Caco-2 (cell line): ENCODE measurements at places on chromosomes 2 and 18.

DNA sequence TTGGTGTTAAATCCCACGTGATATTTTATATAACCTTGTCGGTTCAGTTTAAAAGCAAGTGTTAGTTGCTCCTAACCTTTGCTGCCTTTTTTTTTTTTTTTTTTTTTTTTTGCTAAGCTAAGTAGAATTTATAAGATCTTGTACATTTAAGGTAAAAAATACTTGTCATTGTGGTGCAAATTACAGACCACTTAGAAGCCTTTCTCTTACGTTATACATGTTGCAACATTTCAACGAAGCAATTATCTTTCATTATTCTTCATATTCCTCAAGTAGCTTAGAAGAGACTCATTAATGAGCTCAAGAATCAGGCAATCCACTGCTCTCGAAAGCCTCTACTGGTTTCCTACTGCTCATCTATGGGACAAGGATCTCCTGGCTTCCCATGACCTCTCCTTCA, 14.9 kb upstream of the IL1RL2 start:
- no peak overlapping the region for H3K27ac ChIP-seq
- H3K36me3 ChIP-seq: no peaks in the 10 kb centered on the region
- H3K4me3 ChIP-seq: no peak overlapping the region
- H3K4me1 ChIP-seq: no peaks in the 10 kb centered on the region
- H3K27me3 ChIP-seq: no peaks in the 10 kb centered on the region
- DNase-seq: no peak

DNA sequence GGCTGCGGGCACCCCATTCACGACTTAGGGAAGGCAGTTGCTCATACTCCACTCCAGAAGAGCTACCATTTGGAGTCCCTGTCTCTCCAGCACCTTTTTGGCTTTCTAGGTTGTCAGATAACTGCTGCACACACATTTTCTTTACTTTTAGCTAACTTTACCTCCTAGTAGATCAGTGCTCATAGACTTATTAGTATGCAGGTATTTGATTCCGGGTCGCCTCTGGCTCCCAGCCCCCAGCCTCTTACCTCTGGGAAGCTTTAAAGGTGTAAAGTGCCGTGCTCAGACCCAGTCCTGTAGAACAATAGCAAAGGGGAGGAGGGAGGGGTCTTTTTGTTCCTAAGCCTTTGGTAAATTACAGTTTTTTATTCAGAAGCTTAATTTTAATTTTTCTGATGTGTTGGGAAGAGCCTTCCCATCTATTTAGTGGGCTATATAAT, 102.9 kb downstream of the SPTBN1 start:
- H3K27ac ChIP-seq: peak overlapping the region; percentile 73
- DNase-seq: no peak
- H3K4me1 ChIP-seq: peaks cover 46% of the 10 kb centered on the region
- H3K27me3 ChIP-seq: no peaks in the 10 kb centered on the region

DNA sequence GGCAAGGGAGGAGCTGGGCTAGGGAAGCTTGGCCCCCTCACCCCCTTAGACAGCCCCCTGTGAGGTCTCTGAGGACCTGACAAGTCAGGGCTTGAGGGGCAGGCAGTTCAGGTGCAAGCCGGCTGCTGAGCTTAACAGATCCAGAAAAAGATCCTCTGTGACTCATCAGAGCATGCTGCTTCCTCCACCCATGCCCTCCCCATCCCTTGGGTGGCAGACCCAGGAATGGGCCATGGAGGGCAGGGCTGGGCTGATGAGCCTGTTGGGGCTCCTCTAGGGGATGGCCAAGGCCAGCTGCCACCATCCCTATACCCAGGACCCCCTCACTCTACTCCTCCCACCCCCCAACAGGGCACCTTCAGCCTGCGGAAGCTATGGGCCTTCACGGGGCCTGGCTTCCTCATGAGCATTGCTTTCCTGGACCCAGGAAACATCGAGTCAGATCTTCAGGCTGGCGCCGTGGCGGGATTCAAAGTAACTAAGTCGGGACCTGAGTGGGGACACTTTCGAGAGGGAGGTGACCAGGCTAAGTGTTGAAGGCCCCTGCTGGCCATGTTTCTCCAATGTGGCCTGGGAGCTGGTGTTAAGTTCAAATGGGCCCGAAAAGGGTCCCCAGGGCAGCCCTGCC, 1.9 kb downstream of the SLC11A1 start:
- H3K4me1 ChIP-seq: no peaks in the 10 kb centered on the region
- H3K27ac ChIP-seq: no peak overlapping the region
- no peak overlapping the region for H3K4me3 ChIP-seq
- no peak for DNase-seq

DNA sequence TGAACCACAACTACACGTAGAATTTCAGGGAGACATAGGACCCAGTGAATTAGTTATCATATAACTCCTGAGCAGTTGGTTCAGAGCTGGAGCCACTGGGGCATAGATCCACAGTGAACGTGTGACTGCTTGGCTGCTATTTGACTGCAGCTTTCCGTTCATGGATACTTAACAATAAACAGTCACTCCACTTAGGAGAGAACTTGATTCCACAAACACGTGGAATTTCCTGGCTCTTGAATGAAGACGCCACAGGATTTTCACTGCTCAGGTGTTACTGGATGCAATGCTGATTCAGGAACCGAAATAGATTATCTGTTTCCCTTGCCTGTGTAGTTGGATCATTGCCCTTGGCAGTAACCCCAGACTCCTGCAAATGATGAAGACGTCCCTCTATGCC, 679.1 kb upstream of the ZEB2 start:
- no peaks in the 10 kb centered on the region for H3K36me3 ChIP-seq
- no peaks in the 10 kb centered on the region for H3K27me3 ChIP-seq
- no peak overlapping the region for H3K27ac ChIP-seq
- H3K4me3 ChIP-seq: no peak overlapping the region
- no peak for DNase-seq

DNA sequence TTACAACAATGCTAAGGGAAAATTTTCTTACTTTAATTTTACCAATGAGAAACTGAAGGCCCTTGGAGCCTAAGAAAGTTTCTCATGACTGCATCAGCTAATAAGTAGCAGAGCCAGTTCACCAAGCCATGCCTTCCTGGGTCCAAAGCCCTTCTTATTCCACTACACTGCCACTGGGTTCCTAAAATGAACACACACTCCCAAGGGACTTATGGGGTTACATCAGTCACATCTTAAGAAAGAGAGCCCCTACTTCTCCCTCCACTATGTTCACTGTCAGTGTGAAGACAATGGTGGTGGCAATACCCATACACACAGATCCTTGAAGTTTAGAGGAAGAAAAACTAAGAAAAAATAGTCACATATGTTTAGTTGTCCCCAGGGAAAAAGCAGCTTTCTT, 20.6 kb downstream of the MBD2 start:
- H3K4me1 ChIP-seq: no peaks in the 10 kb centered on the region
- H3K4me3 ChIP-seq: no peak overlapping the region
- H3K27me3 ChIP-seq: no peaks in the 10 kb centered on the region
- no peaks in the 10 kb centered on the region for H3K36me3 ChIP-seq
- H3K27ac ChIP-seq: no peak overlapping the region

DNA sequence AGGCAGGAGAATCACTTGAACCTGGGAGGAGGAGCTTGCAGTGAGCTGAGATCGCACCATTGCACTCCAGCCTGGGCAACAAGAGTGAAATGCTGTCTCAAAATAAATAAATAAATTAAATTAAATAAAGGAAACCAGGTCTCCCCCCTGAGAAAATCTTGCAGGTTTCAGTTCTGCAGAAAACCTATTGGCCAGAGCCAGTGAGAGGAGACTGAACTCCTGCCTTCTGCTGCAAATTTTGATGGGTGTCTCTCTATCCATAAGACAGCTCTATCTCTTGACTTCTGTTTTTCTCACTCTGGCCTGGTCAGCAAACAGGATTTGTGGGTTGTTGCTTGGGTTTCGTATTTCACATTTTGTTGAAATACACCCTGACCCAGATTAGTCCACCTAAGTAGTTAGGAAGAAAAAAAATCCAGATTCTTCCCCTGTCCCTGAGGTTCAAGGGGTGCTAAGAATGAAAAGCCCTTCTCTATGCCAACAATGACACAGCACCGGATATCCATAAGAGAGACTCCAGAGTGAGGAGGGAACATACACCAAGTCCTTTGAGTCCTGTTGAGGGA, 86.7 kb upstream of the MAP4K4 start:
- DNase-seq: no peak
- no peaks in the 10 kb centered on the region for H3K36me3 ChIP-seq
- no peak overlapping the region for H3K27ac ChIP-seq
- H3K4me1 ChIP-seq: peaks cover 8% of the 10 kb centered on the region
- H3K4me3 ChIP-seq: no peak overlapping the region

- no peaks in the 10 kb centered on the region for H3K4me1 ChIP-seq
- no peak overlapping the region for H3K4me3 ChIP-seq
- no peak for DNase-seq
- H3K27ac ChIP-seq: no peak overlapping the region
- no peaks in the 10 kb centered on the region for H3K27me3 ChIP-seq
Measured at GRCh38 chr2:79129804-79130203, 9.5 kb downstream of the REG1A start.

- H3K4me1 ChIP-seq: peaks cover 8% of the 10 kb centered on the region
- no peak overlapping the region for H3K27ac ChIP-seq
- no peak overlapping the region for H3K4me3 ChIP-seq
- H3K36me3 ChIP-seq: no peaks in the 10 kb centered on the region
- DNase-seq: no peak
Measured at GRCh38 chr2:179174240-179174639, 90.4 kb downstream of the SESTD1 start.

GRCh38 chr18:48202006-48202348, 207.2 kb downstream of the ZBTB7C start:
- no peaks in the 10 kb centered on the region for H3K4me1 ChIP-seq
- no peaks in the 10 kb centered on the region for H3K36me3 ChIP-seq
- no peak for DNase-seq
- H3K27me3 ChIP-seq: no peaks in the 10 kb centered on the region

GRCh38 chr2:176699098-176699497, 429.9 kb downstream of the MTX2 start:
- H3K27me3 ChIP-seq: no peaks in the 10 kb centered on the region
- no peaks in the 10 kb centered on the region for H3K36me3 ChIP-seq
- H3K4me1 ChIP-seq: no peaks in the 10 kb centered on the region
- no peak overlapping the region for H3K4me3 ChIP-seq

DNA sequence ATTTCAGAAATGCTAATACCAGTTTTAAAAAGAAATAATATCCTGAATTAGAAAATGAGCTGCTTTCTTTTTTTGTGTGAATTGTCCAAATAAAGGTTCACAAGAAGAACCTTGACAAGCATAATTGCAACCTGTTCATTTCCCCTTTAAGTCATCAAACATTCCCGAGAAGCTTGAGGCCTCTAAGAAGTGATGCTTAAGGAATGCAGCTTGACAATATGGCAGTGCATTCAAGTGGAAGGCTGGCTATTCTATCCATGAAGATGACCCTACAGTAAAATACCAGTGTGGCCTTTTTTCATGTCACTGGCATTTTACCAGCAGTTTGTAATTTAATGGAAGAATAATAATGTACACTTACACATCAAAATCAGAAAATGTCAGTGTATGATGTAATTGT, 216.7 kb downstream of the CTNNA2 start:
- no peak for DNase-seq
- no peaks in the 10 kb centered on the region for H3K36me3 ChIP-seq
- no peak overlapping the region for H3K4me3 ChIP-seq
- H3K27ac ChIP-seq: no peak overlapping the region
- no peaks in the 10 kb centered on the region for H3K4me1 ChIP-seq

GRCh38 chr2:236499691-236500578, 69.7 kb upstream of the ACKR3 start:
- no peak for DNase-seq
- H3K36me3 ChIP-seq: no peaks in the 10 kb centered on the region
- H3K4me1 ChIP-seq: no peaks in the 10 kb centered on the region
- H3K27ac ChIP-seq: no peak overlapping the region
- H3K27me3 ChIP-seq: no peaks in the 10 kb centered on the region

GRCh38 chr2:133452146-133452545, 116.1 kb downstream of the NCKAP5 start:
- DNase-seq: no peak
- H3K36me3 ChIP-seq: no peaks in the 10 kb centered on the region
- no peaks in the 10 kb centered on the region; the same call in 1 of the 2 replicates for H3K27me3 ChIP-seq
- no peaks in the 10 kb centered on the region for H3K4me1 ChIP-seq
- no peak overlapping the region for H3K27ac ChIP-seq

DNA sequence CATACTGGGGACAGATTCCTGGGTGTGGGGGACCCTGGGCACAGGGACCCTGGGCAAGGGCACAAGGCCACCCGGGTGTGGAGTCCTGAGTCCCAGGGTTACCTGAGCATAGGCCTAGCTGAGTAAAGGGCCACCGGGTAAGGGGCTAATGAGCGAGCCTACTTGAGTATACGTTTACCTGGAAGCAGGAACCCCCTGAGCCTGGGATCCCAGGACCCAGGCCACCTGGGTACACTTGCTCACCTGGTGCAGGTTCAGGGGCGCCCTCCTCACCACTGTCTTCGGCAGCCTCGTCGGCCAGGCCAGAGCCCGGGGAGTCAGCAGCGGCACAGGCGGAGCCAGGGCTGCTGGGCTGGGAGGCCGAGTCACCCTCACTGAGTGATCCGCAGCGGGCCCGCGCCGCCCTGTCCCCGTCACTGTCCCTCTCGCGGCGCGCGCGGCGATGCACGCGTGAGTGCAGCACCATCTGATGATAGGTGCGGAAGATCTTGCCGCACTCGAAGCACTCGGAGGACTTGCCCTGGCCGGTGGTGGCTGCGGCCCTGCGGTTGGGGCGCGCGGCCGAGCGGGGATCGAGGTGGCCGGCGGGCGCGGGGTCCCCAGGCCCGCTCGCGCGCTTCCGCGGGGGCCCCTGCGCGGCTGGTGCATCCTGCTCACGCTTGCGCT, 53.9 kb downstream of the ZNF516 start:
- no peak overlapping the region for H3K4me3 ChIP-seq
- no peak overlapping the region for H3K27ac ChIP-seq
- no peaks in the 10 kb centered on the region for H3K36me3 ChIP-seq
- H3K27me3 ChIP-seq: no peaks in the 10 kb centered on the region
- no peak for DNase-seq
- H3K4me1 ChIP-seq: no peaks in the 10 kb centered on the region

- H3K27ac ChIP-seq: no peak overlapping the region
- no peaks in the 10 kb centered on the region; the same call in 1 of the 2 replicates for H3K27me3 ChIP-seq
- H3K4me3 ChIP-seq: no peak overlapping the region
- H3K4me1 ChIP-seq: no peaks in the 10 kb centered on the region
- DNase-seq: no peak
- H3K36me3 ChIP-seq: no peaks in the 10 kb centered on the region; the same call in 1 of the 2 replicates
Measured at GRCh38 chr2:181977661-181978350, 7.8 kb upstream of the PPP1R1C start.

DNA sequence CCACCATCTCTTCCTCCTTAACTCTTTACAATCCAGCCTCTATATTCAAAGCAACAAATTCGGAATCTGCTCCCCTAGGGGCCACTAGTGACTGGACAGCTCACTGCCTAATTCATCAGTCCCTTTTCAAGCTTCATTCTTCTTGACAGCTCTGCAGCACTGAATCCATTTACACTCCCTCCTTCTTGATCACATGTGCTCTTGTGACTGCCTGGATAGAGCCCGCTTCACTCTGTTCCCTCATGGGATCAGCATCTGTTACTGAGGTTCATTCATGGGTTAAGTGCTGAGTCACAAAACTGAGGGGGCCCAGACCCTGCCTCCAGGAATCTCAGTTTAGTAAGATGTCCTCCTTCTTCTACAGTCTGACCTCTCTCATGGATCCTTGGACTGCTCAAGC, 81.5 kb downstream of the CYRIA start:
- H3K36me3 ChIP-seq: no peaks in the 10 kb centered on the region
- H3K4me1 ChIP-seq: no peaks in the 10 kb centered on the region
- H3K27me3 ChIP-seq: no peaks in the 10 kb centered on the region
- H3K27ac ChIP-seq: no peak overlapping the region
- DNase-seq: no peak
